Nephron progenitor cell (in vitro differentiated cells): ENCODE measurements at places on chromosomes 1 and 21.

DNA sequence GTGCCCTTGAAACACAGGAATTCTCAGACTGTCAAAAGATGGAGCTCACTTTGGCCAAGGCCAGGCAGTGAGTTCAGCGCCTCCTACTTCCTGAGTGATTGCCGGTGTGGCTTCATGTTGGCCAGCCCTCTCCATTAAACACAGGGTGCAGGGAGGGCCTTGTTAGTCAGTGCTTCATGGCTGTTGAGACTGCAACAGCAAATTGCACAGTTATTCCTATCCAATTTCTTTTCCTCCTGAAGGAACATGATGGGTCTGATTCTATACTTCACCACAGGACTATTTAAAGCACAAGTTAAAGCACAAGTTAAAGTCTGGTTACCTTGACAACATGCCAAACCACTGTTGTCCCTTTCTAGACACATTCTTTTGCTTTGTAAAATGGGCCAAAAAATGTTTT is 156.6 kb downstream of the SIPA1L2 start:
- no peak for DNase-seq

DNA sequence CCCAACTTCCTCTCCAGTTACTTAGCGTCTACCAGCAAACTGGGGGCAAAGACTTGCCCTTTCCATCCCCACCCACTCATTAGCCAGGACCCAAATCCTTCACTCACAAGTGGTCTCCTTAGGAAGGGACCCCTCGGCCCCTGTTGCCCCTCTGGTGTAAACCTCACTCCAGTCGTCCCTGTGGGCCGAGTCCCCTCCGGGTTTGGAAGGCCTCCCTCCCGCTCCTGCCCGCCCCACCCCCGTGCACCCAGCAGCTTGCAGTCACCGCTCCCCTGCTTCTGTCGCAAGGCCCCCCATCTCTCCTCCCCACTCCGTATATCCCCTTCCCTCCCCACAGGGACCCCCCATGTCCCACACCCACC is 1.2 kb downstream of the EFHD2 start:
- no peak for DNase-seq

DNA sequence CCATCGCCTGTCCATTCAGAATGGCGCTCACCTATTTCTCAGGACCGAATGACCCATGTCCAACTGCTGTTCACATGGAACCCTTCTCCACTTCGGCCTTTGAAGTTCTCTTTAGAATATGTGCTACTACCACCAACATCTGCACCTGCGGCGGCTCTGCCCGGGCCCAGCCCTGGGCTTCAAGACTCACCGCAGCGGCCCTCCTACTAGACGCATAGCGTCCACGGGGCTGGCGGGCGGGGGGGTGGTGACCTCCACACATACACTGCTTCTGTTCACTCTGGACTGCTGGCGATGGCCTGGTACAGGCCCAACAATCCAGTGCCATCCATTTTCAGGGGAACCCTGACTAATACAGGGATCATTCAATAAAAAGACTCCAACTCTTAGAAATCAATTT is 394.2 kb downstream of the VAV3 start:
- no peak for DNase-seq

GRCh38 chr1:168634951-168635532 is 58.6 kb downstream of the XCL1 start:
- no peak for DNase-seq

DNA sequence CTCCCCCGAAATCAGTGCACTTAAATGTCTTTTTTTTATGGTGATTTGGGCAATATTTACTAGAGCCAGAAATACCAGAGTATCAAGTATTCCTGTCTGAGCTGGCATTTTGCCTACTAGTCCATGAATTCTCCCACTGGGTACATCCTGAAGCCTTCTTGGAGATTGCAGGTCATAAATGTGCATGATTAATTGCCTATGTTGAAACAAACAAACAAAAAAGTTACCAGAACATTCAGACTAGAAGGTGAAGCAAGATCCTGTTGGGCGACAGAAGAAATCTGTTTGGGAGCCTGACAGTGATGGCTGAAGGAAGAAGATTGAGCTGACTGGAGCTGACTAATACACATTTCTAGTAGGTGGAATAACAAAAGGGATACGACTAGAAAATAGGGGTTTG is 127.4 kb upstream of the NRIP1 start:
- no peak for DNase-seq

DNA sequence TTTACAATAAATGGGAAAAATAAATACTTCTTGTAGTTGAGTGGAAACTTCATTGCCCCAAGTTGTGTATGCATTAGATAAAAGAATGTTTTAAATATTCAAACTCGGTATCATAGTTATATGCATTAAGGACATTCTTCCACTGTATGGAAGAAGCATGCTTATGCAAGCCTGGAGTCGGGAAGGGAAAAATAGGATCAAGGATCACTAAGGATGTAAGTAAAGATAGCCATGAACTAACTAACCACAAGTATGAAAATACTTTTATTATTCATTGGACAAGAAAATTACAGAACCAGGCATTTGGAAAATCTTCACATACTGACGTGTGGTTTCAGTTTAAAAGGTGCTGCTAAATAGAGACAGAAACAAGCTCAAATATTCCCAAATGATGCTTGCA is 26.9 kb upstream of the DPYD start:
- no peak for DNase-seq

DNA sequence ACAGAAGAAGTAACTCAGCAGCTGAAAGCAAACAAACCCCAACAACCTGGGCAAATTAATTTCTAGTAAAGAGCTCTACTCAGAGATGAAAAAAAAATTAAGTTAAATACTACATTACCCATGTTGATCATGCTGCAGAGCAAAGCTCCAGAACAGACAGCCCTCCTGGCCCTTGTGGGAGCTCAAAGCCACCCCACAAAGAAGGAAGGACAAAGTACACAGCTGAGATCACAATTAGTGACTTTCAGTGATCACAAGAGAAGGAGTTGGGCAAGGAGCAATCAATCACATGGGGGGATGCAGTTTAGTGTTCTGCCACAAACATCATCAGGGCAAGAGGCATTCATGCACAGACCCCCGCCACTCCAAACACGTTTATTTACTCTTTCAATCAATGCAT is 114.2 kb downstream of the DAB1 start:
- DNase-seq = no peak

GRCh38 chr1:5670590-5671350 is 321.5 kb downstream of the NPHP4 start:
- no peak for DNase-seq

DNA sequence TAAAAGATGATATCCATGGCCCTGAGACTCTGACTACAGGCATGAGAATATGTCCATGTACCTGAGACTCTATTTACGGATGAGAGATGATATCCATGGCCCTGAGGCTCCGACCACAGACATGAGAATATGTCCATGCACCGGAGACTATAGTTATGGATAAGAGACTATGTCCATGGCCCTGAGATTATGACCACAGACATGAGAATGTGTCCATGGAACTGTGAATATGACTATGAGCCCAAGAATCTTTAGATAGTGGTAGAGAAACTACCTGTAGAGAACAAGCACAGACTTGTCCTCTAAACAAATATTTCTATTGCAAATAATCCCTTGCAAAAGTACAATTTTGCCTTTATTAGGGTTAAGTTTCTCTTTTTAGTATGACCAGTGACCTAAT is 263.2 kb downstream of the PCP4 start:
- DNase-seq = no peak

DNA sequence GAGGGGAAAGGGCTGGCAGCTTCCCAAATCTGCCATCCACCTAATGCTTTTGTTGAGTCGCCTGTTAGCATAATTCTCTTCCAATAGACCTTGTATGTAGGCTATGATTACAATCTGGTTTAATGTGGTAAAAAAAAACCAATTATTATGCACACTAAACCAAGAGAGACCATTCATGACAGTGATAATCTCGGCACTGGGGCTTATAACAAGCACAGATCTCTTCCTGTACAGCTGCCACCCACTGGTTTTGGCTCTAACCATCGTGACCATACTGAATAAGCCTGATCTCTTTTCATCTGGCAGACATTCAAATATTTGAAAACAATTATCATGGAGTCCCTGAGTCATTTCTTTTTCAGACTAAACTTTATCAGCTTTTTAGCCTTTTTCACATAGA is 12.0 kb upstream of the SYT14 start:
- no peak for DNase-seq

DNA sequence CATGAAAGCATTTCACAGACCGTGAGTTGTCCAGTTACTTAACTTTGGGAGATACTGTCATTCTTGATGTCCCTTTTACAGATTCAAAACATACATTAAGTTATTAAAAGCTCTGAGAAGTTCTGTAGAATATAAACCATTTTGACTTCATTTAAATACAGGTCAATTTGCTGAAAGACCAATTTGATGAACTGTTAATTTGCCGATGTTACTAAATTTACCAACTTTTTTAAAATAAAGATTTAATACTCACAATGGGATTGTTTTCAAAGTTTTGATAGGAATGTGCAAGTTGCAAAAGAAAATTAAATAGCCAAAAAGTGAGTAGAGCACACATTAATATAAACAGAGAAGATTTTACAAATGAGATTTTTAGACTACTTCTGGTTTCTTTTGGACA is 666.1 kb downstream of the SMYD3 start:
- no peak for DNase-seq

GRCh38 chr21:26137379-26138060 is 33.0 kb downstream of the APP start:
- DNase-seq = no peak

GRCh38 chr21:33849834-33850233 is 65.8 kb downstream of the ATP5PO start:
- DNase-seq = no peak

DNA sequence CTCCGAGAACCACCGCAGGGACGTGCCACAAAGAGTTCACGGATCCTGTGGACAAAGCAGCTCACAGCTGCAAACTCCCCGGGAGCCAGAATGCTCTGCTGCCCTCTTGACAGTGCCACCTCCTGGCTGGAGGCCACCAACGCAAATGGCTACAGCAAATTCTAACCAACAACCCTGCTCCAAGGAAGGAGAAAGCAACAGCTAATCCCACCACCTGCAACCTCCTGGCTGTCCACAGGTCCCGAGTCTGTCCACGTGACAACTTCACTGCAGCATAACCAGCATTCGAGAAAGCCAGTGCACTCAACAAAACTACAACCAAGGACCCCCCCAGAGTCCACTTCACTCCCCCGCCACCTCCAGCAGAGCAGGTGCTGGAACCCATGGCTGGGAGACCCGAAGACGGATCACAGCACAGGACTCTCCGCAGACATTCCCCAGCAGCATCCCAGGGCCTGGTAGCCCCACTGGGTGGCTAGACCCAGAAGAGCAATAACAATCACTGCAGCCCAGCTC is 17.3 kb downstream of the POFUT2 start:
- no peak for DNase-seq

GRCh38 chr1:157370698-157371097 is 181.6 kb downstream of the FCRL5 start:
- no peak for DNase-seq

DNA sequence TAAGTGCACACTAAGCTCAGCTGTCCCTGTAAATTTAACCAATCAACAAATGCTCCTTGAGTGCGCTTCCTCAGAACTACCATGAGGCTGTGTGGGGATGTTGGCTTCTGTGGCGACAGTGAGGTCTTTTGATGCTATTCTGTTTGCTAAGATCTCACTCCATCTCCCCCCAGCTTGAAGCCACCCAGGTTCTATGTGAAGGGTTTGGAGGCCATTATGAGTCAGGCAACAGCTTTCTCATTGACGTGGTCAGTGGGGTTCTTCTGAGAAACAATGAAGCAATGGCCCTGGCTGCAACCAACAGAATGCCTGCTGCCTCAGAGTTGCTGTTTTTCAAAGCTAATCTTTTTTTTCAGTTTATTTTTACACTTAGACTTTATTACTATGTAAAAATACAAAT is 205.5 kb downstream of the PTBP2 start:
- DNase-seq = no peak
